ENCODE measurements at places on chromosomes 11 and 22.

DNA sequence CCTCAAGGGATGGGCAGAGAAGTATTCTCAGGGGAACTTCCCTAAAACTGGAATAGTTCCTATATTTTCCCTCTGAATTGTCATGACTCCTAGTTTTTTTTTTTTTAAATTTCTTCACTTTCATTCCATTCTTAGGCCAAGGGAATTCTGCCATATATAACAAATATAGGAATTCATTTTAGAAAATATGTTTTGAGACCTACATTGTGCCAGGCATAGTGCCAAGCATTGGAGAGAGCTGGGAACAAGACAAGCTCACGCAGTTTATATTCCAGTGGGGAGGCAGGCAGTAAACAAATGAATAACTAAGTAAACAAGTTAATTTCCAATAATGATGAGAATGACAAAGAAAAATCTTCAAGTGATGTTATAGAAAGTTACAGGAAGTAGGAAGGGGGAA, 2.6 kb upstream of the NPTXR start:
- DNase-seq: no peak

- DNase-seq: no peak
Measured at GRCh38 chr11:61895046-61895717, 3.8 kb upstream of the FADS3 start.

- no peak for DNase-seq
Measured at GRCh38 chr11:62577046-62577714, 3.5 kb upstream of the EEF1G start.

DNA sequence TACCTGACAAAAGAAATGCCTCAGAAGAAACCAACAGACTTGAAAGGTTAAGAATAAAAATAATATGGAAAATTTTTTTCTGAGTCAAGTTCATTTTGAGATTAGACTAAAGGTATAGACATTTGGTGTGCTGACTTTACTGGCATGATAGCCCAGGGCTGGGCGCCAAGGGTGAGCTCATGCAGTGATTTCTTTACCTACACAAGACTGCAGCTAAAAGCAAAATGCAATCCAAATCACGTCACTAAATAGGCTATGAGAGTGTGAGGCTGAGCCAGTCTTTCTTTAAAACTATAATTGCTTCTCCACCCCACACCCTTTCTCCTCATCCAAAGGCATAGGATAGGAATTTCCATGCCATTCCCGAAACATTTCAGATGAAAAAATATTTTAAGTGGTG, 196.5 kb downstream of the FAM76B start:
- DNase-seq: no peak

DNA sequence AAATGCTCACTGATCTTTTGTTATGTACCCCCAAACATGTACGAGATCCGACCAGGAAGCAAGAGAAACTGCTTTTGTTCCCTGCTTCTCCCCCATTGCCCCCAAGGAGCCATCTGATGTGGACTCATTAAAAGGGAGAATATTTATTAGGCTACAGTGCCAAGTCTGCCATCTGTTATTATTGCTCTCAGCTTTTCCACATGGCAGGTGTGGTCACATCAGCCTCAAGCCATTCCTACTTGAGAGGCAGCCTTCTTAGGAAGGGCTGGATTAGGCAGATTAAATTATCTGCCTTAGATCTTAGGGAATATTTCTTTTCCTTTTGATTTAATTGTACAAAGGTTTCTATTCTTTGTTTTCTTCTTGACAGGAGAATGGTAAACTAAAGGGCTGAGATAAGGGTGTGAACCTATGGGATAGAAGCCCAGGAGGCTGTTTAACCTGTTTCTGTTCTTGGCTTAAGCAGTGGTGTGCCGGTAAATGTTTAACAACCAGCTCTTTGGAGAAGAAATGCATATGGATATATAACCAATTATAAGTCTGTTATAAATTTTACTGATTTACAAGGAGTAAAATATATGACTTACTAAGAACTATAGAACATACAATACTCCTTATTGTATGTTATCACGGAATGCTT, 88.8 kb downstream of the PDHX start:
- no peak for DNase-seq

- no peak for DNase-seq
Measured at GRCh38 chr11:86201371-86201884, 43.1 kb upstream of the EED start.

- no peak for DNase-seq
Measured at GRCh38 chr22:41929418-41929810, 2.8 kb upstream of the TNFRSF13C start.

DNA sequence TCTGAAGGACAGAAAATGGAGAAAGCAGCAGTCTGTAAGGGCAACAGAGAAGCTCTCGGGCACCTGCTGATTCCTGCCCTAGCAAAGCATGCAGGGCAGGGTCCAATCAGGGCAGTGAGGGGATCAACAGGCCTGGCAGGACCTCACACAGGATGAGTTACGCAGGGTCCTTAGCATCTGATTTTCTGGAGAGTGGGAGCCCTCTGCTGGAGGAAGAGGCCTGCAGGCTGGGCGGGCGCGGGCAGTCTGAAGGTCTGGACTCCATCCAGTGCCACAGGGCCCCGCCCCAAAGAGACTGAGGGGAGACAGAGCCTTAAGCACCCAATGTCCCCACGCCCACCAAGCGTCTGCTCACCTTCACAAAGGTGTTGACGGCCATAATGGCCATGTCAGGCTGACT, 28.9 kb downstream of the AP1B1 start:
- DNase-seq: no peak

DNA sequence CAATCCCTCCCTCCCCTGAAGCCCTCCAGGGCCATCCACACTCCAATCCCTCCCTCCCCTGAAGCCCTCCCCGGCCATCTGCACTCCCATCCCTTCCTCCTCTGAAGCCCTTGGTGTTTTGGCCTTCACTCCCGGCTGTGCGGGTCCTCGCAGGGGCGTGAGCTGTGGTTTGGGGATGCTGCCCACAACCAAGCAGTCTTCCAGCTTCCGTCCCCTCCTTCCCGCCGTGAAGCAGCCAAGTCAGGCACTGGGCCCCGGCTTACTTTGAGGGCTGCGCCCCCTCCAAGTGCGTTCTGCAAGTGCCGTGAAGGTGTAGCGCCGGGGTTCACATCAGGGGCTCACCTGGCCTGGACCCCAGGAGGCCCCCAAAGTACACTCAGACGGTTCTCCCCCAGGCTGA, 335.9 kb downstream of the BRD1 start:
- no peak for DNase-seq

- no peak for DNase-seq
Measured at GRCh38 chr11:4025967-4026324, 68.7 kb upstream of the RRM1 start.

GRCh38 chr11:36146437-36146836, 142.8 kb downstream of the COMMD9 start:
- no peak for DNase-seq

GRCh38 chr11:15912825-15913224, 443.5 kb downstream of the SOX6 start:
- DNase-seq: no peak

DNA sequence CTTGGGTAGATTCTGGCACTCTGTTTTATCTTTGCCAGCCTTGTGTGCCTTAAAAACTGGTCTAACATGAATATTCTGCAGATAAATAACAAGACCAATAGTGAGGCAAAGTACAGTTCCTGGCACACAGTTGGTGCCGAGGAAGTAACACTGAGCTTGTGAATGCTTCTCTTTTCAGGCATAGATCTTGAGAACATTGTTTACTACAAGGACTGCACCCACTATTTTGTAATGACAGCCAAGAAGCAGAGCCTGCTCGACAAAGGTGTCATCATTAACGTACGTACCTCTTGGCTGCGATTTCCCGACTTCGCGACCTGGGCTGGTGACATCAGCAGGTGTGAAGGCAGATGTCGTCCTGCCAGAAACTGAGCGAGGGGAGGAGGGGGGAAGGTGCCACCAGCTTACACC, 105.7 kb downstream of the MICAL2 start:
- no peak for DNase-seq

- no peak for DNase-seq
Measured at GRCh38 chr22:38655519-38656255, 505 bp downstream of the FAM227A start.

GRCh38 chr22:23889620-23890019, 4.6 kb upstream of the MIF start:
- DNase-seq: no peak

DNA sequence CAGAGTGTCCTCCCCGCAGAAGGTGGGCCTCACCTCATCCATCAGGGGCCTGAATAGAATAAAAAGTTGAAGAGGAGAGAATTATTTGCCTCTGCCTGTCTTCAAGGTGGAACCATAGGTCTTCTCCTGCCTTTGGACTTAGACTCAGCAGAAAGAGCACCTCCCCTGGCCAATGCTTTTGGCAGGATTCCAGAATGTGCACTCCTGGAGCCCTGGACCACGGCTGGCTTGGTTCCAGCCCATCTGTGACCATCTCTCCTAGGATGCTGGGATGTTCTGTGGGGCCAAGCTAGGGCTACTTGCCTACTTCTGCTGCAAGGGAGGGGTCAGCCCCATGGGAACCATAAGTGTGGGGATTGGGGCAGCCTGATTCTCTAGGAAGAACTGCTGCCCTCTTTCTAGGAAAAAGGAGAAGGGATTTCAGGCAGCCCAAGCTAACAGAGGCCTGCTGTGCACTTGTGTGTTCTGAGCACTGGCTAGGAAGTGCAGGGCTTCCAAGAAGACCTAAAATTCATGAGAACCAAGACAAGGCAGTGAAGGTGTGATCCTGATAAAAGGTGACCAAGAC, 32.2 kb upstream of the SHANK2 start:
- DNase-seq: no peak

DNA sequence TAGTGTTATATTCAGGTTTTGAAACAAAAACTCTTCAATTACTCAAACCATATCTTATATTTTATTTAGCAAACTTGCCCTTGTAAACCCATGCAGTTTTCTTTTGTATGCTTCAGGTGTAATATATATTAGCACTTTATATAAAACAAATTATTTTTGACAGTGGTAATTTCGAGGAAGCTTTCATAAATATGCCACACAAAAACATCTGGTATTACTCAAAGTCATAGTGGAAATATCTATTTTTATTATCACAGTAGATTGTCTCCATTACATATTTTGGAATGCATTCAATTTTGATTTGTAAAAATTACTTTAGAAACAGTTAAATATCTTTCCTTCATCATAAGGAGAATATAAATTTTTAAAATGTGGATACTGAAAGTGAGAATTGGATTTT, 89.1 kb upstream of the FIBIN start:
- no peak for DNase-seq

GRCh38 chr22:48627966-48628365, 1199.7 kb downstream of the BRD1 start:
- DNase-seq: no peak

- DNase-seq: no peak
Measured at GRCh38 chr11:80779905-80780605, 1339.2 kb upstream of the TENM4 start.

DNA sequence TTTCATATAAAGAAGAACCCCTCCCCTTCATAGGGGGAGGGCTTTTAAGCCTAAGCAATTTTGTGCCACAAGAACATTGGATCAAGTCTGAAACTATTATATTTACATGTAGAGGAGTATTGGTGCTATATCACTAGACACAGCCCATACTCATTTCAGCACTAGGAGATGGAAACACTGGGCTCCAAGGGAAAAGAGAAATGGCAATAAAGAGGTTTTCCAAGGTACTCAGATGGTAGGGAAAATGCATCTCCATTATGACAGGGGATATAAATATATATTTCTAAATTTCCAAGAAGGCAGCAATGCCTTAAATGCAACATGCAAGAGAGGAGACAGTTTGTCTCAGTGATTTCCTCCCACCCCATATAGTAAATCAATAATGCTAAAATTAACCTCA, 209.0 kb downstream of the RAB38 start:
- DNase-seq: no peak

- no peak for DNase-seq
Measured at GRCh38 chr11:69715446-69715845, 11.6 kb upstream of the FGF19 start.

DNA sequence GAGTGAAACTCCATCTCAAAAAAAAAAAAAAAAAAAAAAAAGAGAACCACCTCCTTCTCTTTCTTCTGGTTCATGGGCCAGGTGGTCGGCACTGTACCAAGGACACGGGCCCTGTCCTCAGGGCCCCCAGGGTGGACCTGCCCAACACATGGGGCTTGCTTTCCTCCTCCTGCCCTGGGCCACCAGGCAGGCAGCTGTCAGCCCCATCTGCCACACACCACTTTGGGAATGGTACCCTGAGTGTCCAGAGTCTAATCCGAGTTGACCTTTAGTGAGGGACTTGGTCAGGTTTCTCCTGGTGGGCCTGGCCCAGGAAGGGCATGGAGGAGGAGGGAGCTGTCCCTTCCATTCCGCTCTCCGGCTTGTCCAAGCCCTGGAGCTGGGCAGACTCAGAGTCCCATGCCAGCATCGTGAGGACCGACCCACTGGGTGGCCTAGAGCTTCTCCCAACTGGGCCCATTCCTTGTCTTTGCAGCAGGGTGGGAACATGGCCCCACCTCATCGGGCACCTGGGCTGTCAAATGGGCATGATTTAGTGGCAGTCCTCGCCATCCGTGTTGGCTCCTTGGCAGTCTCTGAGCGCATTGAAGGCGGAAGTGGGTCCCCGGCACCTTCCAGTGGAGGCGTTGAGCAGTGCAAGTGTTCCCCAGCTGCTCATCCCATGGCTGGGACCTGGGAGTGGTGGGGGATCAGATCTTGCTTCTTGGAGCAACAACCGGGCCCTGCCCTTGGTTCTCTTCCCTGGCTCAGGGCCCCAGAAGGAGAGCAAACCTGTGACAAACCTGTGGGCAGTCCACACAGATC, 94.8 kb downstream of the BCR start:
- no peak for DNase-seq

- peak; percentile 38 for DNase-seq
Measured at GRCh38 chr11:61947486-61948210, 2.5 kb upstream of the BEST1 start.

DNA sequence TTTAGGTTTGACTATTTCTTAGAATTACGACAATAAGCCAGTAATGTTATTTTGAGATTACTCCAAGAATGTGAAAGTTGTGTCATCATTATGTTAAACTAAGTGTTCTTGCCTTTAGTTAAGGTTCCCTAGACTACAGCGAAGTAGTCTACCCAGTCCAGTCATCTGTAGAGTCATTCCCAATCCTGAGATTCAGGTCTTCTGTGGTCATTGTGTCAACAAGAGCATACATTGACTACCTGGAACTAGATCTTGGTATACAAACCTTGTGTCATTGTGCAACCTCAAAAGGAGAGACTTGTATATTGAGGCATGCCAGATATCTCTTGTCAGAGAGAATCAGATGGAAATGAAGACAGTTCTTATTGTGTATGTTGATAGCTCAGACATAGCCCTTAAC, 115.9 kb downstream of the ATM start:
- no peak for DNase-seq

All from stimulated activated CD8-positive, alpha-beta memory T cell treated with anti-CD3 and anti-CD28 coated beads, Interleukin-2, amount 100 ng/mL, for 1 hour (primary cell).